ENCODE measurements at places on chromosomes 11 and 22.
A peak's percentile ranks its signal among the peaks of the same experiment; 100 is the strongest.

GRCh38 chr22:26399289-26399688 is 29.8 kb upstream of the ASPHD2 start:
- no peak for DNase-seq

GRCh38 chr11:130123414-130124040 is 36.1 kb upstream of the ST14 start:
- DNase-seq, result no peak

GRCh38 chr11:133966921-133967598 is 10.3 kb upstream of the IGSF9B start:
- peak; percentile 72 for DNase-seq

- DNase-seq, result peak; percentile 70
These were observed at the start of gene MFNG for GRCh38 chr22:37486224-37486845. Gene MFNG (minus strand): TSS chr22:37486384. CDS start chr22:37486177, 207 bp downstream.

- no peak for DNase-seq
These were observed 29.2 kb upstream of the B3GAT1 start for GRCh38 chr11:134441281-134441680.

DNA sequence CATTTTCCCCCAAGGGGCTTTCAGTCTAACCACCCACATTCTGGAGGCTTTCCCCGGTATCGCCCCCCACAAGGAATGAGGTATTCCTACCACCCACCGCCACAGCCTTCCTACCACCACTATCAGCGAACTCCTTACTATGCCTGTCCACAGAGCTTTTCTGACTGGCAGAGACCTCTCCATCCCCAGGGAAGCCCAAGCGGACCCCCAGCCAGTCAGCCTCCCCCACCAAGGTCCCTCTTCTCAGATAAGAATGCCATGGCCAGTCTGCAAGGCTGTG is 14.6 kb upstream of the SLC25A18 start:
- no peak for DNase-seq

DNA sequence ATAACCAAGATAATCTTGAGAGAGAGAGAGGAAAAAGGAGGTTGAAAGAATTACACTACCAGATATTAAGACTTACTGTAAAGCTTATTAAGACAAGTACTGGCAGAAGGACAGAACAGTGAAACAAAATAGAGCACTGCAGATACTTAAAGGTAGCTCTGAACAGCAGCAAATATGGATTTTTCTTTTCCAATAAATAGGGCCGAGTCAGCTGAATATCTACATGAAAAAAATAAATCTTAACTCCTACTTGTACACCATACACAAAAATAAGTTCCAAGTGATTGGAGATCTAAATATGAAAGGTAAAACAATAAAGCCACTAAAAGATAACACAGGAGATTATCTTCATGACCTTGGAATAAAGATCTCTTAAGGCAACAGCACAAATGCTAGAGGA is 12.4 kb downstream of the THAP12 start:
- no peak for DNase-seq

DNA sequence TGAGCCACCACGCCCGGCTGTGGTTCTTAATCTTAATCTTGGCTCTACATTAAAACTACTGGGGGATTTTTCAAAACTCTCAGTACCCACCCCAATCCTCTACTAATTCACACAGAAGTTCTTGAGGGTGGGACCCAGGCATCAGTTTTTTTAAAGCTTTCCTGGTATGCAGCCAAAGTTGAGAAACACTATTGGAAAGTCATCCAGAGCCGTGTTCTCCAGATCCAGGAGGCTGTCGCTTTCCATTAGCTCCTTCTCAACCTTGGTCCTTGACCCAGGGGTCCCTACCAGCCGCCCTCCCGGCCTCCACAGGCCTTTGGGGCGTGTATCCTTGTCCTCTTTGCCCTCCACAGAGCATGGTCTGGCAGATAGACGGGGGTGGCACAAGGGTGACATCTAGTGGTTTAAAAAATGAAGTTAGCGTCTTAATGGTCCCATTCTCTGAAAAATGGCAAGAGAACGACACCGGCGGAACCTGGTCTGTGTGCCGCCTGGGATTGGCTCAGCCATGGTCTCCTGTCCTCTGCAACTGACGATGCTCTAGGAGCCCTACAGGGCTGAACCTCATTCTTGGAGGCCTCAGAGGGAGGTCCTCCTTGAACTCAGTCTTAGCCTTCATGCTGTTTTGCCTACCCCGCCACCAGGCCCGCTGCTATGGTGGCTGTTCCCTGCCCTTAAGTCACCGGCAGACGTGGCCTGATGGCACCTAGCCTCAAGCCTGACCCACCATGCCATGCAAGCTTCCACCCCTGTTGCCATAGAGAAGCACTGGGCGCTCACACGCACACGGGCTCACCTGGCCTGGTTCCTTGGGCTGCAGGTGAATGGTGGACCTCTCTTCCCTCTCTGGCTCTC is 152.0 kb upstream of the SYN3 start:
- DNase-seq, result peak; percentile 6

- no peak for DNase-seq
These were observed 4.6 kb downstream of the APOL4 start for GRCh38 chr22:36197065-36197440.

DNA sequence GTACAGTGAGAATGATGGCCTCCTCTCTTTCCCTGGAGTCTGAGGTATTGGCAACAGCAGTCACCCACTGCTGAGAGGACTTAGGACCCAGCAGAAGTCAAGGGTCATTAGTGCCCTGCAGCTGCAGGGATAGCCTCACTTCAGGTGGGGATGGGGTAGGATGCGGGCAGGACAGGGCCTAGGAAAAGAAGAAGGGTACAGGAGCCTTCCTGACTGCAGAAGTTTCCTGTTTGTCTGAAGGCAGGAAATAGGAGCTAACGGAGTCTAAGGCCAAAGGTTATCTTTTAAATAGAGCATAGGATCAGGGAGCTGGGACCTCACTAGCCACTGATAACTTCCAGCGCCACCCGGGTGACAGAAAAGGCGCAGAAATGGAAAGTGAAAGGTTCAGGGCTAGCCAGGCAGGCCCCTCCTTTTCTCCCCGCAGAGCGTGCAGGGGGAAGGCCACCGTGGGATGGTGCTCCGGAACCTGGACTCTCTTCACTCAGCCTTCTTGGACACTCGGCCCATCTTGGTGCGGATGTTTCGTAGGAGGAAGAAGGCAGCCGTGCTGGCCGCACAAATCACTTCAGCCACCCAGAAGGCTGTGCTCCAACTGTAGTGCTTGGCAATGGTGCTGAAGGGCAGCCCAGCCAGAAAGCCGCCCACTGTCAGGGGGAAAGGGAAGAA is 6.0 kb downstream of the TRAPPC4 start:
- no peak for DNase-seq

GRCh38 chr11:35579557-35580396 is 38.5 kb upstream of the FJX1 start:
- no peak for DNase-seq

- DNase-seq, result no peak
These were observed 84.8 kb downstream of the RTL6 start for GRCh38 chr22:44413211-44413610.

- no peak for DNase-seq
These were observed 415.9 kb downstream of the ETS1 start for GRCh38 chr11:128171506-128171905.

GRCh38 chr11:130308059-130308458 is 6.7 kb downstream of the ZBTB44 start:
- DNase-seq, result no peak

- DNase-seq, result peak; percentile 54
These were observed 62.8 kb downstream of the BCR start for GRCh38 chr22:23243006-23243573.

DNA sequence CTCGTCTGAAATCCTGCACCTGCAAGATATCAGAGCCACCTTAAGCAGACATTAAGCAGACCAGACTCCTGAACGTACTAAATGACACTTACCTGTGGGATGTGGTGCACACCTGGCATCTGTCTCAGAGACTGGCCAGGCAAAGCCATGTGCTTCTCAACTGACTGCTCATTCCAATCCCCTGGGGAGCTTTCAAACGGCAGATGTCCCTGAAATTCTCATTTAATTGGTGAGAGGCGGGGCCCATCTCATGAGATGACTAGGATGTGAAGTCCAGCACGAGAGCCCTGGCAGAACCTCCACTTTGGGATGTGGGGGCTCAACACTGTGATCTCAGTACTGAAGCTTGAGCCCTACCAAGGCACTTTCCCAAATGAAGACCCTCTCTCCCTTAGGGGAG is 84.9 kb upstream of the HMGXB4 start:
- DNase-seq, result no peak
